ENCODE measurements at places on chromosomes 12 and 14. TPM values are rescaled to one million over a fixed set of nuclear protein-coding genes. Genes with fewer than 3 reads are reported as not detected.
A peak's percentile ranks its signal among the peaks of the same experiment; 100 is the strongest.

GRCh38 chr14:90397425-90398314 lies 841 bp downstream of the CALM1 start:
- peak; percentile 69 for DNase-seq

DNA sequence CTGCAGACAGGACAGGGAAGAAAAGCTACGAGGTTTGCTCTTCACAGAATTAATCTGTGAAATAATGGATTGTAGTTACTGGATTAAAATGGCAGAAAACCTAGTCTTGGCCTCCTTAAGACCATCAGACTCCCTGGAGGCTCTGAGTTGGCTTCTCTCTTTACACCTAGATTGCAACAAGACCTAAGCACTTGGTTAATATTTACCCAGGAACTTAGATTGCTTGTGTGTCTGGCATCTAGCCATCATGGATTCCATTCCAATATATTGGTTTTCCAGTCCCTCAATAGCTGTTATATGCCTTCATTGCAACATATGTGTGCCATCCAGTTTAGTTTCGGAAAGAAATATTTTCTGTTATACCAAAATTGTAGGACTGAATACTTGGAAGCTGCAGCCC lies 1.9 kb upstream of the GTF2A1 start:
- no peak for DNase-seq

- DNase-seq, result no peak
These were observed 37.8 kb downstream of the PRPF40B start for GRCh38 chr12:49661191-49661590.

GRCh38 chr12:126248871-126249403 lies 1183.7 kb downstream of the AACS start:
- no peak for DNase-seq

GRCh38 chr14:91520138-91520537 lies 10.0 kb upstream of the PPP4R3A start:
- no peak for DNase-seq

DNA sequence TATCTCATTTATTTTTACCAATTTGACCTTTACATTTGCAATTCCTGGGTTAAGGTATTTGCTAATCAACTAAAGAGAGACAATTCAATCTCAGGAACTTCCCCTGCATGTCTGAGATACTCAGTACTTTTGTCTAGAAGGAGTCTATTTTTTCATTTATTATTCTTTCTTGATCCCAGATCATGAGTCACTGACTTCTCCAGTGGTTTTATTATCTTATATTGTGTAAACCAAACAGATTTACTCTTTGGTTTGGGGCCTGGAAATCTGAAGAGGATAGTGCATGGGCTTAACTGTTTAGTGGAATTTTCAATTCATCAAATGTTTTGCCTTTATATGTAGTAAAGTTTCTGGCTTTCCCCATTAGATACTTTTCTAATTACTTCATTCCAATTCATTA lies 185.4 kb downstream of the ALG10B start:
- DNase-seq, result no peak

DNA sequence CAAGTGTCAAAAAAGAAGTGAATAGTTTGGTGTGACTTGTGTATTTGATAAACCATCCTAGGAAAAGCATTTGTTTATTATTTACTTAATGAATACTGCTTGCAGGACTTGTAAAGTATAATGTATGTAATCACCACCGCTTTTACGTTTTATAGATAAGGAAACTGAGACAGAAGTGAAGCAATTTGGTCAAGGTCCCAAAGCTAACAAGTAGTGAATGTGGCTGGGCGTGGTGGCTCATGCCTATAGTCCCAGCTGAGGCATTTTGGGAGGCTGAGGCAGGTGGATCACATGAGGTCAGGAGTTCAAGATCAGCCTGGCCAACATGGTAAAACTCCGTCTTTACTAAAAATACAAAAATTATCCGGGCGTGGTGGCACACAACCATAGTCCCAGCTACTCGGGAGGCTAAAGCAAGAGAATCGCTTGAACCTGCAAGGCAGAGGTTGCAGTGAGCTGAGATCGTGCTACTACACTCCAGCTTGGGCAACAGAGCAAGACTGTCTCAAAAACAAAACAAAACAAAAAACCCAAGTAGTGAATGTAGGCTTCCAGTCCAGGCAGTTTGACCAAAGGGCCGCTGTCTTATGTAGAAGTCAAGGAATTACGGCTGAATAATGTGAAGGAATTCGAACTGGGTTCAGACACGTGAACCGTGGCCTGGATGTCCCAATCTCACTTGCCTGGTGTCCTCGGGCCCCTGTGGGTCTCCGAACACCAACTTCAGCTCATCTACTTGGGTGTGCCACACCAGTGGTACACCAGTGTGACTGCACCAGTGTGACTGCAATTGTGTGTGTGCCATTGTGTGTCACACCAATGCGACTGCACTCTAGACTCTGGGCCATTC lies 88.3 kb upstream of the MED13L start:
- no peak for DNase-seq

DNA sequence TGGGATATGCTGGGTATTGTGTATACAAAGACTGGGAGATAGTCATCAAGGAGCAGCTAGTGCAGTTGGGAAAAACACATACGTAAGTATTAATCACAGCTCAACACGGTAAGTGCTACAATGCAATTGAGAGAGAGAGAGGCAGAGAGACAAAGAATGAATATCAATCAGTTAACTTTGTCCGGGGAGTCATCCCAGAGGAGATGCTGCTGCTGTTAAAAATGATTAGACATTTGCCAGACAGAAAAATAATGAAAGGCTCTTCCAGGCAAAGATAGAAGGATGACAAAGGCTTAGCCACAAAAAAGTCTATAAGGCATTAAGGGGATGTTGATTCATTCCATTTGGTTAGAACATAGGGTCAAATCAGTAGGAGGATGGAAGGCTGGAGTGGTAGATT lies 45.1 kb downstream of the AKAP6 start:
- peak; percentile 24 for DNase-seq

- DNase-seq, result peak; percentile 52
These were observed 624 bp downstream of the M6PR start for GRCh38 chr12:8948701-8949341.

- DNase-seq, result peak; percentile 81
These were observed 6.9 kb upstream of the ADCY6 start for GRCh38 chr12:48795550-48796455.

- DNase-seq, result peak; percentile 78
These were observed 1.9 kb downstream of the DUSP16 start for GRCh38 chr12:12560587-12561370.

GRCh38 chr14:69580009-69580577 lies 5.4 kb upstream of the CCDC177 start:
- DNase-seq, result peak; percentile 48

The CLEC1A gene
- total RNA-seq, result 12.5 TPM

The SELPLG gene
- total RNA-seq, result 0.22 TPM

The CPM gene
- total RNA-seq, result 0.44 TPM
